ENCODE measurements at places on chromosomes 2 and 18.

GRCh38 chr2:239943571-239943970 lies 81.6 kb downstream of the NDUFA10 start:
- no peak for DNase-seq

DNA sequence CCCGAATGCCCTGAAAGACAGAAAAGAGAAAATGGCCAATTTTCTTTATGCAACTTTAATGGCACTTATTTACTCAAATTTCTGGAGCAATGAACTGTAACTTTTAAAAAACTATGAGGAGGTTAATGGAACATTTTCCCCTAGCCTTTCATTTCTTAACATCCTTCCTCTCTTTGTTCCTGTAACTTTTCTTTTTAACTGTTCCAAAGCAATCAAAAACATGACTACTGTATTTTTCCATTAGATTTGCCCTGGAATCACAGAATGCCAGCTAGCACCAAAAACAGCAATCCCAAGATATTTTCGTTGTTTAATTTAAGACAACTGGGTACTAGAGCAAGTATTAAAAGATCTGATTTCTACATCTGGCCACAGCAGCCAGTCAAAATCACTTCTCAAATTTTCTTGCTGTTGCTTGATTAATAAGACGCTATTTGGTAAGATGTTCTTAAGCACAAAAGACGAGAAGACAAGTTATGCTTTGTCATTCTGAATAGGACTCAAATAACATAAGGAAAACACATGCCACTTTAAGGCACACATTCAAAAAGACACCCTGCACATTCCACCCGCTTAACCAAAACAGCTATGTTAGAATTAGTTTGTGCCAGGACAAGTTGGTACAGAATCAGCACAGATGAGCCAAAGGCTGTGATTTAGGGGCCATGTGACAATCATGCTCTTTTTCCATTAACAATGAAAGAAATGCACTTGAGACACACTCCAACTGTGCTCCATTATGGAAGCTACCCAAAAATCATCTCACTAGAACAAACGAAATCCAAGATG lies 3.6 kb downstream of the STARD7 start:
- no peak for DNase-seq

DNA sequence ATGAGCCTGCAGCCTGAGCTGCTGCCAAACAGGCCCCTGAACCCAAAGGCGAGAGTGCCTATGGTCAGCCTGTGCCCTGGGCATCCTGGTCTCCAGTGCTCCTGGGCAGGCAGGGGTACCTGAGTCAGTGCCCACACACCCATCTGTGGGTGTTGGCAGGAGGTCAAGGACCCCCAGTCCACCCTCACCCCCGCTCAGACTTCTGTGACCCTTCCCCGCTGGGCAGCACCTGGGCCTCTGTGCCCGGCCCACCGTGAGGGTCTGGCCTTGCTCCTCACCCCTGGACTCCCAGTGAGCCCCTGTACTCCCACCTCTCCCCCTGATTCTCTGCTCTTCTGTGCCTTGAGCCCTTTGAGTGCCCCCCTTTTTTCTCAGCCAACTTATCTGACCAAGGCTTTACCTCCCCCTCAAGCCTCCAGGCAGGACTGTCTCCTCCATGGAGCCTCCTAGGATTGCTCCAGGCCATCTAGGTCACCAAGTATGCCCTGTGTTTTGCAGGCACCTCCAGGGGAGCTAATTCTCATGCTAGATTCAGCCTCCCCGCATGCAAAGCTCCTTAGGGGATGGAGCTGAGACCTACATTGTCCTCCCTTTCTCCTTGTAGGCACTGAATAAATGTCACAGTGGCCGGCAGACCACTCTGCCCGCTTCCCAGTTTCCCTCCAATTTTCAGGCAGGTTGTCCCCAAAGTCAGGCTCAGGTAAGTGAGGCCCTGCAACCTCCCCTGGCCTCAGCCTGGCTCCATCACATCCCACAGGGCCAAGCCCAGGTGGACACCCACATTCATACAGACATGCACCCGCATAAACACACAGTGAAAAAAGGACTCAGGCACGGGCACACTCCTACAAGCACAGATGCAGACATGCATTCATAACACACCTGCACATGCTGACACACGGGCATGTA lies 21.9 kb upstream of the PTMA start:
- DNase-seq: no peak

GRCh38 chr2:229779650-229780049 lies 65.3 kb upstream of the DNER start:
- no peak for DNase-seq
